Hematopoietic multipotent progenitor cell treated with erythropoietin and hydrocortisone succinate and interleukin-3 and kit ligand, for 6 days (in vitro differentiated cells): ENCODE measurements at places on chromosomes 1 and 21.
A peak's percentile ranks its signal among the peaks of the same experiment; 100 is the strongest.

GRCh38 chr1:55425310-55425930 is 210.3 kb upstream of the USP24 start:
- no peak for DNase-seq

GRCh38 chr1:40395190-40396175 is 22.0 kb downstream of the SMAP2 start:
- no peak for DNase-seq

DNA sequence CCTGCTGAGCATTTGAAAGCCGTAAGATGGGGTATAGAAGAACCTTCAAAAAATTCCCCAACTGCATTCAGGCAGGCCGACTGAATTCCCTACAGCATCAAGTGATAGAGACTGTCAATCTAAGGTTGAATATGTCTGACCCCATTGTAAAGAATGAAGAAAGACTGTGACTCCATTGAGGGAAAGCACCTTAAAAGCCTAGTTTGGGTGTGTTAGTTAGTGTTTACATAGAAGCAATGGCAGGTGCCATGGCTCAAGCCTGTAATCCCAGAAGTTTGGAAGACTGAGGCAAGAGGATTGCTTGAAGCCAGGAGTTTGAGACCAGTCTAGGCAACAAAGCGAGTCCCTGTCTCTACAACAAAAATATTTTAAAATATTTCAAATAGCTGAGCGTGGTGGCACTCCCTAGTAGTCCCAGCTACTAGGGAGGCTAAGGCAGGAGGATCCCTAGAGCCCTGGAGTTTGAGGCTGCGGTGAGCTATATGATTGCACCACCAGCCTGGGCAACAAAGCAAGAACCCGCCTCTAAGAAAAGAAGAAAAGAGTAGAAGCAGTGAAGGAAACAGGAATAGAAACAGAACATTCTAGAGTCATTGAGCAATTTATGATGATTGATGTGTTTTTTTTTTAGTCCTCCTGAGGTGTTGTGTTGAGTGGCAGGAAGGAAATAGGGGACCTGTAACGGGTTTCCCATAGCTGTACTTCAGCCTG is 15.4 kb downstream of the POLR3GL start:
- peak; percentile 42 for DNase-seq

GRCh38 chr1:8061210-8061609 is 35.1 kb upstream of the ERRFI1 start:
- DNase-seq: no peak

GRCh38 chr21:42215942-42216725 is 2.8 kb upstream of the ABCG1 start:
- no peak for DNase-seq

- no peak for DNase-seq
Observed at GRCh38 chr1:22406722-22407495, 44.7 kb upstream of the ZBTB40 start.

DNA sequence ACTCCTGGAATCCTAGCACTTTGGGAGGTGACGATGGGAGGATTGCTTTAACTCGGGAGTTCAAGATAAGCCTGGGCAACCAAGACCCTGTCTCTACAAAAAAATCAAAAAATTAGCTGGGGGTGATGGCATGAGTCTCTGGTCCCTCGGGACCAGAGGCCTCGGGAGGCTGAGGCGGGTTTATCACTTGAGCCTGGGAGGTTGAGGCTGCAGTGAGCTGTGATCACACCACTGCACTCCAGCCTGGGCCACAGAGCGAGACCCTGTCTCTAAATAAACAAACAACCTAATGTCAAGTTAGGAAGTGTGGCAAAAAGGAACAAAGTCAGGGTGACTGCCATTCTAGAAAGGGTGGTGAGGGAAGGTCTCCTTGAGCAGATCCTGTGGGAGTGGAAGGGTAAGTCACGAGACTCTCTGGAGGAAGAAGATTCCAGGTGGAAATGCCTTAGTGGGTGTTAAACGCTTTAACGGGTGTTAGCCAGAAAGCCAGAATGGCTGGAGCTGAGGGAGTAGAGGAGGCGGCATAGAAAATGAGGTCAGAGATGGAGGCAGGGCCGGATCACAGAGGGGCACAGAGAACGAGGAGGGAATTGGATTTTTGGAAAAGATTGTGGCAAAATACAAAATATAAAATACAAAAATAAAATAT is 62.2 kb upstream of the ATP5PO start:
- DNase-seq: no peak

DNA sequence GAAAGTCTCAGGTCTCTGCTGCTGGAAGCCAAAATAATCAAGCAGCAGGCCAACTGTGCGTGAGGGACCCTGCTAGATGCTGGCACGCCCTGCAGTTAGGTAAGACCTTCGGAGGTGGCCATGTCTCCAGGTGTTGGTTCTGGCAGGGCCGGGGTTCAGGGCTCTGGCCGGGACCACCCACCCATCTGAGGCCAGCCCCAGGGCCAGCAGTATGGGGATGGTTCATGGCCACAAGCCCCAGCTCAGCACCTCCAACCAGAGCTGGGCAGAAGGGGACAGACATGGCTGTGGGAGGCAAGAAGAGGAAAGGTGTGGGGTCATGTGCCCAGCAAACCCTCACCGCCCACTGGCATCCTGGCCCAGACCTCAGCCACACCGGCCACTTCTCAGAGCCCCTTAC is 23.3 kb downstream of the LRP8 start:
- no peak for DNase-seq

DNA sequence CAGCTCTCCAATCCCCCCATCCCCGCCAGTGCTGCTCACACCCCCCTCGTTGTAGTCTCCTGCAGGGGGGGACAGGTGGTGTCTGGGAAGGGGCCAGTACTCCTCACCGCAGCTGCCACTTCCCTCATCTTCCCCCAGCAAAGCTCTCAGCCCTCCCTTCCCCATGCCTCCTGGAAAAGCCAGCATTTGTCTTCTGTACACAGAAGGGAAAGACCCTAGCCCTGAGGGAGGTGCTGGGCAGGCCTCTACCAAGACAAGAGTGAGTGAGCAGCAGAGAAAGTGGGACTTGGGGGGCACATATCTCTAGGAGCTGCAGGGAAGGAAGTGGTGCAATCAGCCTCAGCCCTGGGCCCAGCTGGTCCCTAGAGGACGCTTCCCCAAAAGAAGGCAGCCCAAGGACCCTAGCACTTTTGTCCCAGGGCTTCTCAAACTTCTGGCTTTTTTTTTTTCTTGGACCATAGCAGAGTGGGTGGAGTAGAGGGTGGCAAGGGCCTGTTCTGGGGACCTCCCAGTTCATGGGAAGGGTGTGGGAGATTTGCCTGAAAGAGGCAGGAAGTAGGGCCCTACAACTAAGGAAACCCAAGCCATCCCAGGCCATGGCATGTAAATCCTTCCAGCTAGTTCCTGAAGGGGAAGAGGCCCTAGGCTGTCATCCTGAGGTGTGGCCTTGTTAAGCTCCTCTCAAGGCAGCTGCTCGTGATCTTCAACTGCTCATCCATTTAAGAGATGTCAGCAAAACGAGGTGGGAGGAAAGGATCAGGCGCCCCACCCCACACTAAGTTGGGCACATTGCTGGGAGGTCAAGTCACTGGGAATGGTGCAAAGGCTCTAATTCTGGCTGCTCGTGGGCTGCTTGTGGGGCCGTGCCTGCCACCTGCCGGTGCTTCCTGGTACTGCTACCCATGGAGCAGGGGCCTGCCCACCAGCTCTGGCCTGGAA is 12.6 kb downstream of the ZC3H12A start:
- DNase-seq: peak; percentile 79

GRCh38 chr1:117401761-117402160 is 34.5 kb downstream of the MAN1A2 start:
- no peak for DNase-seq

DNA sequence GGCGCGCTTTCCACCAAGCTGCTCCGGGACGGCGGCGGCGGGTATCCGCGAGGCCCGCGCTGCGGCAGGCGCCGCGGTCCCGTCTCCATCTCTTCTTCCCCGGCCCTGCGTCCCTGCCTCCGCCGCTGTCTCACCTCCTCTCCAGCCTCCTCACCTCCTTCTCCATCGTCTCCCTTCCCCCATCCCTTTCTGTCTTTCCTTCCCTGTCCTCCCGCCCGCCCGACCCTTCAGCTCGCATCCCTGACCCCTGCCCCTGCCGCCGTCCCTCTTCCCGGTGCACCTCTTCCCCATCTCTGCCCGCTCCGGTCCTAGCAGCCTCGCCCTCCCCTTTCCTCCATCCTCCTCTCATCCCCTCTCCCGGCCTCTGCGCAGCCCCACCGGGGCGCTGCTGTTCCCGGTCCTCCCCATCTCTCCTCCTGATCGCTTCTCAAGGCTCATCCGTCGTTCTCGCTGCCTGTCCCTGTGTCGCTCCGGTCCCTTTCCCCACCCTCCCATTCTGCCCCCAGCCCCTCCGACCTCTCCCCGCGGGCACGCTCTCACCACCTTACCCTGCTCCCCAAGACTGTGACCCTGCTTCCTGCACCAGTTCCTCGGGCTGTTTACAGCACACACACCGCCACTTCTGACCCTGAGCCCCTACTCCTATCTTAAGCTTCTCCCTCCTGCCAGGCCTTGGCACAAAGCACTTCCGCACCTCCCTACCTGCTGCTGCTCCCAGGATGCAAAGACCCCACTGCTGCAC is 760 bp upstream of the NPHP4 start:
- DNase-seq: peak; percentile 25

DNA sequence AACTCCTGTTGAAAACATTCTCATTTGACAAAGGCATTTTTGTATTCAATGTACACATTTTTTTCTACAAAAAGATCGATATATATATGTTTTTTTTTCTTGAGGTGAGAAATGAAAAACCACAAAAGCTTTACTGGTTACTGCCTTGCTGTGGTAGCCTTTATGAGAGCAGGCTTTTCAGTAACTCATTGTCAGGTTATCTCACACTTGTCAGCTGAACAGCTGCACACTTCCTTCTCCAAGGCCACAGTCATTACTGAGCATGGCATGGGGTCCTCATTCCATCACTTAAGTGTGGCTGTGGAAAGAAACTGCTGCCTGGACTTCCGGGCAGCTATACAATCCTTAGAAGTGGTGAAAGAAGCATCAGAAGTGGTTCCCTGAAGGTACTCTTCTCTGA is 169.3 kb upstream of the ZP4 start:
- DNase-seq: no peak

DNA sequence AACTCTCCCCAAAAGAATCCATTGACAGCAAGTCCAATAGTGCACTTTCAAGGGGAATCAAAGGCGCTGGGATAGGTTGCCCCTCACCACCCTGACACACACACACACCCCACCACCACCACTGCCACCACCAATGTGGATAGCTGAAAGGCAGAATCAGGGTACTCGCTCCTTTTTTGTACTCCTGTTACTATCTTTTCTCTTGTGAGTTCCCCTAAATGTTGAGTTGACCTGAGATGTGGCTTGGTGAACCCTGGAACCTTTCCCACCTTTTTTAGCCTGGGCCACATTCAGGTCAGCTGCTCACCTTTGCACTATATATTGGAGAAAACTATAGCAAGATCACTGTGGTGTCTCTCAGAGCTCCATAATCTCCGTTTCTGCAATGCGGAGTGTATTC is 3.9 kb downstream of the S100A8 start:
- no peak for DNase-seq

DNA sequence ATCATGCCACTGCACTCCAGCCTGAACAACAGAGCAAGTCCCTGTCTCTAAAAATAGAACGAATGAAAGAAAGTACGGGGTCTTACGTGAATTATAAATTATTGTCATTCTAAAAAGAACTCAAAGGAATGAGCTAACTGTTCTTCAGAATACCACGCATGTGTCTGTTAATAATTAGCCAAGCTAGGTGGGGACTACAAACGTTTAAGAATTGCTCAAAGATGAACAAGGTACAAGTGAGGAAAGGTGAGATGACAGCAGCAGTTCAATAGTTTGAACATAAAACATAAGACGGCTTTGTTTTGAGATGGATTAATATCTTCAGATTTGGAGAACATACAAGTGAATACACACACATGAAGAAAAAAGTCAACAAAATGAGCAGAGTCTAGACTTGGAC is 79.6 kb downstream of the UBR4 start:
- no peak for DNase-seq

GRCh38 chr21:45869121-45870007 is 112.2 kb upstream of the COL6A1 start:
- no peak for DNase-seq

DNA sequence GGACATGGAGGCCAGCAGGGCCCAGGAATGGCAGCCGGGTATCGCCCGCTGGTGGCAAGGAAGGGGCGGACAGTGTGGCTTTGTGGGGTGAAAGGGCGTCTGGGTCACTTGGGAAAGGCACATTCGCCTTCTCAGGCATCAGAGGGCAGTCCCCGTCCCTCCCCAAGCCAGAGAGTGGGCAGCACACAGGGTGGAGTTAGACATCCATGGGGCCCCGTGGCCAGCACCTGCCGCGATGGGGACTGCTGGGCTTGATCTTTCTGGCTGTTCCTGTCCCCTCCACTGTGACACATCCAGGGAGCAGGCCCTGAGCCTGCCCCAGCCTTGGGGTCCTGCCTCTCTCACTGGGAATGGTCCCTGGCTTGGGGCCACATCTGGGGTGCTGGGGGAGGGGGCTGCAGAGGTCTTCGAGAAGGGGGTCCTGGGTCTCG is 4.0 kb upstream of the TRPM2 start:
- no peak for DNase-seq

DNA sequence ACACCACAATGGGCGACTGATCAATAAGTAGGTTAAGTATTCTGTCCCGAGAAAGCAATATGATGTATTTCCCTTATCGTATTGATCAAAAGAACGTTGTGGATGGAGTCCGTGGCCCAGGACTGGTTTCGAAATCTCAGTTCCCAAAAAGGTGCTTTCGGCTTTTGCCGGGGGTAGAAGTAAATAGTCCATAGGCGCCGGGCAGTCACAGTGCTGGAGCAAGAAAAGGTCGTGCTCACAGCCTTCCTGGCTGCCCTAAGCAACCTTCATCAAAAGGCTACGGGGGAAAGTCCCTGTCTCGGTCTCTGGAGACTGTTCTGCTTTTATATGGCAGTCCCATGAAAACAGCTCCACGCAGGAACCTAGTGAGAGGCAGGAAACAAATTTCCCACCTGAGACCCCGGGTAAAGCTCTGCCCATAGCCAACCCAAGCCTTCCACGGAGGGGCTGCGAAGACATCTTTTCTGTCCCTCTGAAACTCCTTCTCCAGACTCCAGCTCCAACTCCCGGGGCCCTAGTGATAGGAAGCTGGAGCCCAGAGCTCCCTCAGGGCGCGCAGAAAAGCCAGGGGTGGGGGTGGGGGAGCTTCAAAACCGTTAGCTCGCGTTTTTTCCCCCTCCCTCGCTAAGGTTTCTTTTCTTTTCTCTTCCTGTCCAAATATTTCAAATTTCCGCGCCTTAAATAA is 7.0 kb downstream of the CDKN2C start:
- peak; percentile 64 for DNase-seq
